NCI-H1105 (cell line): ENCODE measurements at places on chromosomes 1 and 21.

DNA sequence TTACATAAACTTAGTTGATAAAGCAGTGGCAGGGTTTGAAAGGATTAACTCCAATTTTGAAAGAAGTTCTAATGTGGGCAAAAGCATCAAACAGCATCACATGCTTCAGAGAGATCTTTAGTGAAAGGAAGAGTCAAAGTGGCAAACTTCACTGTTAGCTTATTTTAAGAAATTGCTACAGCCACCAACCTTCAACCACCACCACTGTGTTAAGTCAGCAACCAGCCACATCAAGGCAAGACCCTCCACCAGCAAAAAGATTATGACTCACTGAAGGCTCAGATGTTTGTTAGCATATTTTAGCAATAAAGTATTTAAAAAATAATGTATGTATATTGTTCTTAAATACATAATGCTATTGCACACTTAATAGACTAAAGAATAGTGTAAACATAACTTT lies 21.3 kb upstream of the MAGI3 start:
- DNase-seq = no peak

- peak; percentile 58 for DNase-seq
These were observed 72.0 kb downstream of the MAN1C1 start for GRCh38 chr1:25688390-25689119.

GRCh38 chr1:178682429-178682828 lies 42.6 kb upstream of the RALGPS2 start:
- no peak for DNase-seq

DNA sequence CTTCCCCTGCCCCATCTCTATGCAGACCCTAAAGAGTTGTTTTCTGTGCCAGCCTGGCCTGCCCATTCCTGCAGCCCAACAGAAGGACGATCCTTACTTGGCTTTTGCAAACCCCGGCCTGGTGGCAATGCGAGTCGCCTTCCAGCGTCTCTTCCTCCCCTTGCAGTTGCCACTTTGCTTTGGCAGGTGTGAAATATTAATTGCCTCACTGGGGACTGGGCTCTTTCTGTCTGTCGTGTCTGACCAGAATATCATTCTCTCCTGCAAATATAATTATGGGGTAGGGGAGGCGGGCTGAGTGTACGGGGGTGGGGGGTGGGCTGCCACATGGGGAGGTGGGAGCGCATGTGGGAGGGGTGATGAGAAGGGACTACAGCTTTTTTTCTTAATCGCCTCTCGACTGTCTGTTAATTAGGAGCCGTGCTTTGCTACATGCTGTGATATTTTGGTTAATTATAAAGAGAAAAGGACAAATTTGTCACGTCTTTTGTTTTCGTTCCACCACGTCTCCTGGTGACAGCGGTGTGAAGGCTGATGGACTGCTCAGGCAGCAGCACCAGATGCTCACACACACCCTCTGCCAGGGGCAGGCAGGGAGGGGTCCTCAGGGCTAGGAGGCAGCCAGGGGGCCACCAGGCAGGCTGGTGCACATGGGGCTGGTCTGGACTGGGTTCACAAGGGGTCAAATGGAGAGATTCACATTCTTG lies 80.1 kb upstream of the CD34 start:
- DNase-seq = no peak

GRCh38 chr1:89104147-89104546 lies 21.8 kb downstream of the GBP2 start:
- no peak for DNase-seq

- DNase-seq = no peak
These were observed 13.7 kb upstream of the PDE9A start for GRCh38 chr21:42639646-42640152.

DNA sequence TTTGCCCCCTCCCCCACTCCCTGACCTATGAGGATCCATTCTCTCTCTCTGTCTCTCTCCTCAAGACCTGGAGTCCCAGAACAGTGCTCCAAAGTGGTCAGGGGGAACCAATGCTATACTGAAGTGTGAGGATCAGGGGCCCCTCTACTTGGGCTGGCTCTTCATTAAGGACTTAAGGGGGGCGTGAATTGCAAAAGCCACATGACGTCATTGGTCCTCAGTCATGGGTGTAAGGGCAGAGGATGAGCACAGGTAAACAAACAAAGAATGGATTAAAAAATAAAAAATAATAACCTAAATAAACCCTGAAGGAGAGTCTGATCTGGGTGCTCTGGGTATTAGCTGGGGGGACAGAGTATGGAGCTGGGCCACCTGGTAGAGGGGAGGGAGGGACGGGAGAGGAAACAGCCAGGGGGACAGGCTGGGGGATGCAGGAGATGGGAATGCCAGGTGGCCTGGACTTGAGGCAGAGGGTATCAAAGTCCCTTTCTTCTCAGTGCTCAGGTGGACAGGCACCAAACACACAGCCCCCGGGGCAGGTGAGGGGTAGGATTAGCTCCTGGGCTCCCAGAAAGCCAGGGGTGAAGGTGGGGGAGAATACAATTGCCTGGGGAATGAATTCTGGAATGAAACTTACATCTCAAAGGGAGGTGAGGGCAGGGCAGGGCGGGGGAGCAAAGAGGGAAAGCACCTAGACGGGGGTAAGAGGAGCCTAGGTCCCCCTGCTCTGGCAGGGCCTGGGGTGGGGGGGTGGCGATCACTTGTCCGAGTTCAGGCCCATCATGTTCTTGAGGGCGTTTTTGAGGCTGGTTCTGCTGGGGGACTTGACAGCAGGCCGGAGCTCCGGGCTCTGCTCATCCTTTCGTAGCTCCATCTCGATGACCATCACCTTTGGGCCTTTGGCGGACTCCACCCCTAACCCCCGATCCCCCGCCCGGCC lies 4.6 kb downstream of the MPZ start:
- DNase-seq = no peak

- no peak for DNase-seq
These were observed 7.3 kb downstream of the OVAAL start for GRCh38 chr1:180566026-180566425.

GRCh38 chr1:94884106-94884505 lies 42.8 kb downstream of the CNN3 start:
- no peak for DNase-seq

- no peak for DNase-seq
These were observed 38.9 kb downstream of the RGSL1 start for GRCh38 chr1:182488803-182489202.

GRCh38 chr1:7221826-7222694 lies 436.8 kb downstream of the CAMTA1 start:
- DNase-seq = no peak

DNA sequence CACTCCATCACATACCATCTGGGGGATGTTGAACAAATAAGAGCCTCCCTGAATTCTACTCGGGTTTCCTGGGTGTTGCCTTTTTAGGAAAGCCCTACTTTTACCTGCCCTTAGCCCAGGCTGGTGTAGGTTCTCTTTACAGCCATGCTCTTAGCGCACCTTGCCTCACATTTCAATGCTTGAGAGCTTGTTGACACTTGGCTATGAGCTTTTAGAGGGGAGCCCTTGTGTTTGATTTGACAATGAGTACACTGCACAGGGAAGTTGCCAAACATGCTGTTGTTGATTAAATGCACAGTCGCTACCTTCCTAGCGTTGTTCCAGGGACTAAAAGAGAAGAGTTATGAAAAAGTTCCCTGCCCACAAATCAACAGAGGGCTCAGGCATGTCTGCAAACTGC lies 103.8 kb downstream of the TRABD2B start:
- peak; percentile 6 for DNase-seq

- no peak for DNase-seq
These were observed 60.2 kb downstream of the KAZN start for GRCh38 chr1:14658642-14659041.

DNA sequence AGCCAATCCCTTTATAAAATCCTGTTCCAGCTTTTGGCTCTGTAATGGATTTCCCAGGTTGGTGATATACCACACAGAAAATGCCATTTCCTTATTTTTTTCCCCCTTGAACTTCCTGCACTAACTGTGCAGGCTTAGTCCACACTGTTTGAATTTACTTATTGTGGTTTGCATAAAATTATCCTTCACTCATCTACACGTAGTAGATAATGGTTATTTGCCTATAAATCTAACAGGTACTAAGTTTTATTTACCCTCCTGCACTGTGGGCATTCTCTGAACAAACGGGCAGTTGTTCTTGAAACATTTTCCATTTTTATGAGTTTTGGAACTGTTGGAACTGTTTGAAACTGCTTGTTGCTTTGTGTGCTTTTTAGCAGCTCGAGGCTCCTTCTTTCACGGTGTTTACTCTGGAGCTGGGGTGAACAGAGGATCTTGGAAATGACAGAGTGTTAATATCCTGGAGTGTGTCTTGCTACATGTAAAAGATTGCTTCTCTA lies 23.0 kb upstream of the KIFAP3 start:
- no peak for DNase-seq

- no peak for DNase-seq
These were observed 139.4 kb downstream of the VPS13D start for GRCh38 chr1:12369258-12369657.

- no peak for DNase-seq
These were observed 2.5 kb downstream of the CSDE1 start for GRCh38 chr1:114755006-114755931.

- no peak for DNase-seq
These were observed 2.6 kb downstream of the GJC2 start for GRCh38 chr1:228152097-228152917.

DNA sequence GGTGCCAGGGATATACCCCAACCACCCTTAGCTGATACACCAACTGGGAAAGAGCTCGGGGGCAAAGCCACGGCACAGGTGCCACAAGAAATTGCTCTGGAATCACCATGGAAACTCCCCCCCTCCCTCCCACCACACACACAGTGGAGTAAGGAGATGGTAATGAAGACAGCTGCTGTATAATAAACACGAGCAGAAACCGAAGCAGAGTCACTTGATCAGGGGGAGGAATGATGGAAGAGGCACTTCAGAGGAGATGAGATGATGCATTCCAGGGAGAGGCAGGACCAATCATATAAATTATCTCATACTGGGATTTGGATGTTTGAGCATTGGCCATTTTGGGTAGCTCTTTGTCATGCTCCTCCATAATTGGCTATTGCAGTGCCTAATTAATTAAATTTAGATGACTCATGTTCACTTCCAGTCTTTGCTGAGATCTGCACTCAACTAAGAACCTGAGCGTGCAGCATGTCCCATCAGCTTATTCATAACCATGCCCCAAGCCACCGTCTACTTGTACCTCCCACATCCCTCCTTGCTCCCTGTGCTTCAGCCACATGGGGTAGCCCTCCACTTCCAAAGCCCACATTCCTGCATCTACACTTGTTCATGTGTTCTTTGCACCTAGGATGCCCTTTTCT lies 189.5 kb downstream of the ZSCAN20 start:
- peak; percentile 20 for DNase-seq

DNA sequence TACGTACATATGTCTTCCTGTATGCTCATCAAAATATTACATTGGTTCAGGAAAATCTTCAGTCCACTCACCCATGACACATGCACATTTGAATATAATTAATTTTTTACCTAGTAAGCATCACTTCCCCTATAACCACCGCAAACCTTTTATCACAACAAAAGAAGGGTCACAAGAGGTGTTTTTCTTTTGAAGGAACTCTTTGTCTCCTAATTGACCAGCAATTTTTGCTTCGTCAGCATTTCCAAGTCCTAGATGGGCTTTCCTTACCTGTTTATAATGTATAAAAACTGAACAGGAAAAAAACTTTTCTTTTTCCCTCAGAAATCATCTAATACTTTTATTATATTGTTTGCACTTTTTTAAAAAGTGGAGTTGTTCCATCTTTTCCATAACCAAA lies 631.3 kb downstream of the PLA2G4A start:
- DNase-seq = no peak

- no peak for DNase-seq
These were observed 30.0 kb downstream of the BCAS2 start for GRCh38 chr1:114551400-114551799.

- DNase-seq = no peak
These were observed 136.2 kb downstream of the SLC35F3 start for GRCh38 chr1:234040446-234041317.

GRCh38 chr1:103459346-103459745 lies 66.2 kb upstream of the RNPC3 start:
- DNase-seq = no peak

DNA sequence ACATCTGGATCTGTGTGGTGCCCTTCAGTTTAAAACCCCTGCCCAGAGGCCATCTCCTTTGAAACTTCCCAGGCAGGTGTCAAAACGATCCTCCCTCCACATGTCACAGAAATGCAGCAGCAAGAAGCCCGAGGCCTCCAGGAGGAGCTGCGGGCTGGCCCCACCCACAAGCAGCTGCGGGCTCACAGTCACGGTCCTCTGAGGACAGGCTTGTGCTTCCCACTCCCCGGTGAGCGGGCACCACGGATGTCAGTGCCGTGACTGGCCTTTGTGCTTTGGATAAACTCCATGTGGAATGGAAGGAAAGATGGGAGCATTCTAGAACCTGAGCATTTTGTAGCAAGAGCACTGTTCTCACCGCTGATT lies 65.8 kb downstream of the SIK1 start:
- DNase-seq = no peak

DNA sequence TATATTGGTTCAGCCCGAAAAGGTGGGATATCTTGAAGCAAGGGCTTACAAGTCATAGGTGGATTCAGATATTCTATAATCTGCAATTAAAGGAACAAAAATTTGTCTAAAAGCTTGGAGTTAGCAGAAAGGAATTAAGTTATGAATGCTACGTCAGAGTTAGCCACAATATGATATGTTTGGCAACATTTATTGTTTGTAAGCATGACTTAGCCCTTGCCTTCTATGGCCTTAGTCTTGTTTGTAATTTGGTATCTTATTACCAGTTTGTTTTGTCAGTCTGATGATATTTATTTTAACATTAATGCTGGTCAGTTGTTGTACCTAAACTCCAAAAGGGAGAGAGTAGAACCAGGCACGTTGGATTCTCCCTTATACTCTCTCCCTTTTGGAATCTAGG lies 43.1 kb upstream of the SUCO start:
- DNase-seq = no peak

GRCh38 chr1:91171898-91172297 lies 150.1 kb upstream of the ZNF644 start:
- DNase-seq = no peak

- DNase-seq = no peak
These were observed 109.6 kb upstream of the DNAH14 start for GRCh38 chr1:224819861-224820260.

DNA sequence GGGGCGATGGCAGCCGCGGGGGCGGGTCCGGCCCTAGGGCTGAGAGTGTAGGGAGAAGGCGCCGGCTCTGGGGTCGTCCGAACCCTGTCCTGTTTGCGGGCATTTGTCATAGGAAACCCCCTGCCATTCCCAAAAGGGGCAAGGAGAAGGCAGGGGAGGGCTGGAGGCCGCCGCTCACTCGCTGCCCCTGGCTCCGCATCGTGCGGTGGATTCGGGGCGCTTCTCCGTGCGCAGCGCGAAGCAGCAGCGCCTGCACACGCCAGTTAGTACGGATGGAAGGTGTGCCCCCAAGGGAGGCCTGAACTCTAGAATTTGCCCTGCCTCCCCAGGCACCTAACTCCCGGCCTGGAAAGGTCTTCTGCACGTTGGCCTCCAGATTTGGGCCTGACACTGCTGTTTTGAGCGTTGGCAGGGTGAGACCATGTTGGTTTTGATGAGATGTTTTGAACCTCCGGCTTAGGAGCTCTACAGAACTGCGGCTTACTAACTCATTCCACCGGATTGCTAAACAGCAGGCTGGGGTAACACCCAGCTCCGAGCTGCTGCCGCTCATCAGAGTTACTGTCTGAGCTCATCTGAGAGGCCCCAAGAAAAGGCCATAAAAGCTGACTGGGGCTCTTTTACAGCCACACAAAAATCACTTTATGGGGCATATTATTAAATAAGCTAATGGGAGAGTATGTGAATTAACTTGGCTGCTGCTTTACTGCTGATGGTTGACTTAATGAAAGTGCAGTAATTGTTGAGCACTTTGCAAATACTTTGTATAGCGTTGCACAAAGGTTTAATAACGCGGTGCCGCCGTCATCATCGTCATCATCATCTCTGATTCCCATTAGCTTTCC lies 987 bp downstream of the GPR137B start:
- DNase-seq = no peak
